ENCODE measurements at places on chromosomes 6 and 20. TPM values are rescaled to one million over a fixed set of nuclear protein-coding genes. Genes with fewer than 3 reads are reported as not detected.

- no peak for DNase-seq
These were observed 1195.1 kb upstream of the MAP3K7 start for GRCh38 chr6:91781946-91782345.

DNA sequence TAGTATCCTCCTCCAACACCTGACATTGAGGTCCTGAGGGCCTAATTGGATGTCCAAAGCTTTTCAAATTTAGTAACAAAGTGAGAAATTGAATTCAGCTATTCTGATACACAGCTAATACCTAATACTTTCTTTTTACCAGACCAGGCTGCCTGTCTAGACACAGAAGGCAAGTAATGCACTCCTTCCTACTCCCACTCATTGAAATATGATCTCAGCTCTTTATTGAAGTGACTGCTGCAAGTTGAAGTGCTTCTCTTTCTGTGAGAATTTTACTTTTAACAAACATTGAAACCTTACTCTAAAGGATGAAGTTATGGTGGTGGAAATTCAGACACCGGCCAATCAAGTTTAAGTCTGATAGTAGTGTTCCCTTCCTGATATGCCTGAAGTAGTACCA is 90.8 kb upstream of the OGFRL1 start:
- no peak for DNase-seq

DNA sequence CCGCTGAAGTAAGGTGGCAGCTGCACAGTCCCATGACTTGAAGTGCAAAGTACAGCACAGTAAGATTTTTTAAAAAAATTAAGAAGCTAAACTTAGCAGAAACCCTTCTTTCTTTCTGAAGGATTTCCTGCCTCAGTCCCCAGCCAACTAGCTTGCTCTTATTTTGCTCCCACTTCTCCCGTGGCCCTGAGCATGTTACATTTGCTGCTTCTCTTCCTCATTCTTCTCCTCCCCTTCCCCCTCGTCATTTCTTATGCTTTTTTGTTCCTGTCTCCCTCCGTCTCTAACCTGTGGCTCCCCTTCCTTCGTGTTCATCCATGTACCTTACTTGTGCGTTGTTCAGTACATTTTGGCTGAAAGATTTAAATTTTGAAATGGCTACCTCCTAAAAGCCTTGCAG is 123.0 kb downstream of the SASH1 start:
- DNase-seq = no peak

DNA sequence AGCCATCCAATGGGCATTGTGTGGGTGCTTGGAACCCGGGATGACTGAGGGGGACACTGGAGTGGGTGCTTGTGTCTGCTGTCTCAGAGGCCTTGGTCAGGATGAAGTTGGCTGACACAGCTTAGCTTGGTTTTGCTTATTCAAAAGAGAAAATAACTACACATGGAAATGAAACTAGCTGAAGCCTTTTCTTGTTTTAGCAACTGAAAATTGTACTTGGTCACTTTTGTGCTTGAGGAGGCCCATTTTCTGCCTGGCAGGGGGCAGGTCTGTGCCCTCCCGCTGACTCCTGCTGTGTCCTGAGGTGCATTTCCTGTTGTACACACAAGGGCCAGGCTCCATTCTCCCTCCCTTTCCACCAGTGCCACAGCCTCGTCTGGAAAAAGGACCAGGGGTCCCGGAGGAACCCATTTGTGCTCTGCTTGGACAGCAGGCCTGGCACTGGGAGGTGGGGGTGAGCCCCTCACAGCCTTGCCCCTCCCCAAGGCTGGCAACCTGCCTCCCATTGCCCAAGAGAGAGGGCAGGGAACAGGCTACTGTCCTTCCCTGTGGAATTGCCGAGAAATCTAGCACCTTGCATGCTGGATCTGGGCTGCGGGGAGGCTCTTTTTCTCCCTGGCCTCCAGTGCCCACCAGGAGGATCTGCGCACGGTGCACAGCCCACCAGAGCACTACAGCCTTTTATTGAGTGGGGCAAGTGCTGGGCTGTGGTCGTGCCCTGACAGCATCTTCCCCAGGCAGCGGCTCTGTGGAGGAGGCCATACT is 49.4 kb downstream of the PYGB start:
- DNase-seq = no peak

- DNase-seq = no peak
These were observed 3.9 kb upstream of the DSE start for GRCh38 chr6:116366740-116367275.

- peak; percentile 16 for DNase-seq
These were observed 34.7 kb downstream of the TAF4 start for GRCh38 chr20:62030834-62031434.

- DNase-seq = no peak
These were observed 21.8 kb downstream of the FAM209B start for GRCh38 chr20:56554869-56555268.

- no peak for DNase-seq
These were observed 331.3 kb downstream of the ZFAND3 start for GRCh38 chr6:38150681-38151296.

GRCh38 chr6:76043690-76044089 is 28.8 kb downstream of the IMPG1 start:
- DNase-seq = no peak

DNA sequence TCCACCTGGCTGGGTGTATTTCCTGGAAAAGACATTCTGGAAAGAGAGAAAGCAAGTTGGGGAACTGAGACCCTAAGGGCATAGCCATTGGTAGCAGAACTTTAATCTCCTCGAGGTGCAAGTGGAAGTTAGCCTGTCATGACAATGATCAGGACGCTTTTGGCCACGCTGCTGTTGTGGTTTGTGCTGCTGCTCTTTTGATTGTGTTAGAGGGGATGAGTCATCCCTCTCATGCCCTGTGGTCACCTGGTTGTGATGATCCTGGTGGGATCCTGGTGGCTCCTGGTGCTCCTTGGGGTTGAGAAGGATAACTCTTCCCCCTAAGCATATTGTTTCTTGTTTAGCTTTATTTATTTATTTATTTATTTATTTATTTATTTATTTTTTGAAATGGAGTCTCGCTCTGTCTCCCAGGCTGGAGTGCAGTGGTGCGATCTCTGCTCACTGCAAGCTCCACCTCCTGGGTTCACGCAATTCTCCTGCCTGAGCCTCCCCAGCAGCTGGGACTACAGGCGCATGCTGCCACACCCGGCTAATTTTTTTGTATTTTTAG is 350.3 kb downstream of the KIF16B start:
- DNase-seq = no peak

DNA sequence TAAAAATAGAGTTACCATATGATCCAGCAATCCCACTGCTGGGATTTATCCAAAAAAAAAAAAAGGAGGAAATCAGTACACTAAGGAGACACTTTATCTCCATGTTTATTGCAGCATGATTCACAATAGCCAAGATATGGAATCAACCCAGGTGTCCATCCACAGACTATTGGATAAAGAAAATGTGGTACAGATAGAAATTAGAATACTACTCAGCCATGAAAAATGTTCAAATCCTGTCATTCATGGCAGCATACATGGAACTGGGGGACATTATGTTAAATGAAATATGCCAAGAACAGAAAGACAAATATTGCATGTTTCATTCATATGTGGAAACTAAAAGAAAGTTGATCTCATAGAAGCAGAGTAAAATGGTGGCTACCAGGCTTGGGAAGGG is 75.3 kb downstream of the ERMARD start:
- no peak for DNase-seq

DNA sequence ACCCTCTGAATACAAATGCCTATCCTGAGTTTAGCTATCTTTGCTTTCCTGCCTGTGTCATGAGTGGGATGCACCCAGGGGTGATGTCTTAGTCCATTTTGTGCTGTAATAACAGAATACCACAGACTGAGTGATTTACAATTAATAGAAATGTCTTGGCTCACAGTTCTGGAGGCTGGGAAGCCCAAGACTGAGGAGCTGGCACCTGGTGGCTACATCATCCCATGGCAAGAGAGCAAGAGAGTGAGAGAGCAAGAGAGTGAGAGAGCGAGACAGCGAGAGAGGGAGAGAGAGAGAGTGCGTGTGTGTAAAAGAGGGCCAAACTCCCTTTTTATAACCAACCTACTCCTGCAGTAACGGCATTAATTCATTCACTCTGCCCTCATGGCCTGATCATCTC is 76.8 kb downstream of the PRDM1 start:
- DNase-seq = no peak

DNA sequence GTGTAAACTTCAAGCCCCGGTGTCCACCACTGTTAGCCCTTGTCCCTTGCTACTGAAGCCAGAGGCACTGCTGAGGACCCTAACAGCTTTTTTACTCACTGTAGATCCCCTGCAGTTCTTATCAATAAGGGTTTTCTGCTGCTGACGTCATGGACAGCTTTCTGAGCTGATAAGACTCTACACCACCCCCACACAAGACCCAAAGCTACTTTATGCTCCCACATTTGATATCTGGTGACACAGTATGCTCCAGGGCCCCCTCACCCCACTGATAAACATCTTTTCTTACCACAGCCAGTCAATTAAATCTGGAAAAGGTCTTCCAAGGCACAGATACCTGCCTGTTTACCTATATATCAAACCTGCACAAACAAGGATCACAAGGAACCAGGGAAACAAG is 65.3 kb downstream of the NUS1 start:
- DNase-seq = no peak

- no peak for DNase-seq
These were observed 3.3 kb upstream of the AARS2 start for GRCh38 chr6:44316481-44316880.

- DNase-seq = no peak
These were observed 119.4 kb upstream of the CEP85L start for GRCh38 chr6:118770835-118771234.

- DNase-seq = no peak
These were observed 758.7 kb upstream of the MAN1A1 start for GRCh38 chr6:120108061-120108795.

DNA sequence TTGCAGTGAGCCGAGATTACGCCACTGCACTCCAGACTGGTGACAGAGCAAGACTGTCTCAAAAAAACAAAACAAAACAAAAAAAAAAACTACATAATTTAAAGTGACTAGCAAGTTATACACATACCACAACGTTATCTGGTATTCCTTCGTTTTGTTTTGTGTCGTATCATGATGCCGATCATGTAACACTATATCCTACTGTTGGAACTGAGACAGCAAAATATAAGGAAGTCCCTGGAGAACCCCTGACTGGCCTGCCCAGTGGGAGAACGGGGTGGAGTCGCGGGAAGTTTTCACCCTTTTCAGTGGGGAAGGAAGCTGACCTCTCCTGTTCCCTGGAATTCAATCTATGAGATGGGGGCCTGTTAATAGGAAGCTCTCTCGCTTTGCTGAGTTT is 15.1 kb downstream of the SOX4 start:
- no peak for DNase-seq

DNA sequence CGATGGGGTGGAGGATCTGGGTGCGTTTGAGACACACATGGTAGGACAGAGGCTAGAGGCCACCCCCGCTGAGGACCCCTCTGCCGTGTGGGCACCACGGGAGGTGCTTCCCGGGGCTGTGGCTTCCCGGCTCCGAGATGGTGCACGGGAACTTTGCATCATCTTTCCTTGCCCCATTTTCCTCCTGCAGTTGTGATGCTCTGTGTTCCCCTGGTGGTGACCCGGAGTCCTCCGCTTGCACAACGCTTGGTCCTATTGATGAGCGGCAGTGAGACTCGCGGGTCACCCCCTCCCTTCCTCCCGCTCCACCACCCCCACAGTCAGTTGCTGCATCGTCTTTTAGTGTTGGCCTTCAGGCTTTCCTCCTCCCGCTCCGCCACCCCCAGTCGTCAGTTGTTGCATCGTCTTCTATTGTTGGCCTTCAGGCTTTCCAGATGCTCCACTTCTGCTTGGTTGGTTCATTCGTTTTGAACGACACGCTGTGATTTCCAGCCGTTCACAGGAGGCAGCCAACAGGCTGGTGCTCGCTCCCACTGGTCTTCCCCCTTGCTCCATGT is 37.3 kb downstream of the PYGB start:
- DNase-seq = no peak

DNA sequence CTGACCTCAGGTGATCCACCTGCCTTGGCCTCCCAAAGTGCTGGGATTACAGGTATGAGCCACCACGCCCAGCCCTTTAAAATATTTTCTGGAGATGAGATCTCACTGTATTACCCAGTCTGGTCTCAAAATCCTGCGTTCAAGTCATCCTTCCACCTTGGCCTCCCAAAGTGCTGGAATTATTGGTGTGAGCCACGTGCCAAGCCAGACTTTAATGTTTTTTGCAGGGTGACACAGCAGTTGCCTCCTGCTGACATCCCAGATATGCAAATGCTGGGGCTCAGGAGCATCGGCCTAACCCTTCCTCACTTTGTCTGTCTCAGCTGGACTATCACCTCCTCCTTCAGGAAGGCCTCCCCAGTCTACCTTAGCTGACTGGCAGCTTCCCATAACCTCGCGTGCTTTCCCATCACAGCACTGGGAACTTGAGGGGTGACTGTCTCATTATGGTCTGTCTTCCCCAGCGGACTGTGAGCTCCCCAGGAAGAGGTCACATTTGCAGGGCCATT is 14.3 kb upstream of the ID1 start:
- no peak for DNase-seq

DNA sequence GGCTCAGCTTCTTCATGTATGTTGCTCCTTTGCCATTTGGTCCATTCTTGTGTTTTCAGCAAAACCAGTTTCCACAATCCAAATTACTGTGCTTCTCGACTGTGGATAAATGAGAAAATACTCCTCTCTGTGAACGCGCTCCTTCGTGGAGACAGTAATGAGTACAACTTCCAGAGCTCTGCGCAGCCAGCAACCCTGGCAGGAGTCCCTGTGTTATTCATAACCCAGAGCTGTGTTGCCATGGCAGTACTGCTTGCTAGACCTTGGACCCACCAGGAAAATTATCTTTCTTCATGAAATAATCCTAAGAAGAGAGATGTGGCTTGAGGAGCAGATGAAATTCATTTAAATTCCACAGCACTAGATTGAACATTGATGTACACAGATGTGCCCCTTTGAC is 73.7 kb downstream of the SLC22A3 start:
- DNase-seq = no peak

GRCh38 chr20:4170621-4171537 is 155.5 kb upstream of the RNF24 start:
- no peak for DNase-seq

- no peak for DNase-seq
These were observed 161.0 kb upstream of the PRND start for GRCh38 chr20:4560667-4561066.

- no peak for DNase-seq
These were observed 16.5 kb downstream of the DUSP22 start for GRCh38 chr6:308768-309167.

GRCh38 chr20:23143098-23143497 is 57.0 kb upstream of the CD93 start:
- DNase-seq = no peak

Gene CST5
- not detected for total RNA-seq

Gene EDN3
- total RNA-seq = not detected

Gene PPARD
- 37.5 TPM for total RNA-seq

Gene SYTL3
- total RNA-seq = 14.4 TPM

Gene PRSS16
- 3.2 TPM for total RNA-seq

Gene TCEA2
- total RNA-seq = 25.8 TPM

Gene POFUT1
- 20.6 TPM for total RNA-seq

Gene CYP39A1
- not detected for total RNA-seq

Gene TNFRSF6B
- total RNA-seq = 1.5 TPM

Gene FERMT1
- 0.22 TPM for total RNA-seq

Gene ISM1
- total RNA-seq = 3.9 TPM

Gene FOXA2
- total RNA-seq = not detected

Gene MDFI
- total RNA-seq = not detected
